ENCODE measurements at places on chromosomes 16 and 17. TPM values are rescaled to one million over a fixed set of nuclear protein-coding genes. Genes with fewer than 3 reads are reported as not detected.

DNA sequence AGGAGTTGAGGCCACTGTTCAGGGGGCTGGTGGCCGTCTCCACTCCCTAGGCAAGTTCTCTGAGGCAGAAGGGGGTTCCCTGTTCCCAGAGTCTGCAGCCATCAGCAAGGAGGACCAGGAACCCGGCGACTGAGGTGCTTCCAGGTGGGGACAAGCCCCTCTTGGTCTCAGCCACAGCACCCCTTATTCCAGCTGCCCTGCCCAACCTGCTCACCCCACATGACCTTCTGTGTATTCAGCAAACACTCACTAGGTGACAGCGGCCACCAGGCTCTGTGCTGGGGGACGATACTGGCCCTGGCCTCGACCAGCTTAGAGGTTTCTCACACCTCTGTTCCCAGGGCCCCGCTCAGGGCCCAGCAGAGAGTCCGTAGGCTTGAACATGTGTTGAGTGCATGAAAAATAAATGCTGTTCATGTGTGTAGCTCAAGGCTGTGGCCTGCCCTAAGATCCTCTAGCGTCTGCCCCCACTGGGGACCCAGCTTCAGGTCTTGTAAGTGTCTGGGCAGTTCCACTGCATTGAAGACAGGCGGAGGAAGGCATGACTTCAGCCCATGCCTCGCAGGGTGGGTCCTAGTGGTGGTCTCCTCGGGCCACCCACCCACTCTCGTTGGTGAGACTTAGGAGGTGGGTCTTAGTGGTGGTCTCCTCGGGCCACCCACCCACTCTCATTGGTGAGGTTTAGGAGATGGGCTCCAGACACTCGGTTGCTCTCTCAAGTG is 44.2 kb downstream of the NT5M start:
- DNase-seq, result no peak

TP53TG3D gene
- not detected for polyA plus RNA-seq

DNA sequence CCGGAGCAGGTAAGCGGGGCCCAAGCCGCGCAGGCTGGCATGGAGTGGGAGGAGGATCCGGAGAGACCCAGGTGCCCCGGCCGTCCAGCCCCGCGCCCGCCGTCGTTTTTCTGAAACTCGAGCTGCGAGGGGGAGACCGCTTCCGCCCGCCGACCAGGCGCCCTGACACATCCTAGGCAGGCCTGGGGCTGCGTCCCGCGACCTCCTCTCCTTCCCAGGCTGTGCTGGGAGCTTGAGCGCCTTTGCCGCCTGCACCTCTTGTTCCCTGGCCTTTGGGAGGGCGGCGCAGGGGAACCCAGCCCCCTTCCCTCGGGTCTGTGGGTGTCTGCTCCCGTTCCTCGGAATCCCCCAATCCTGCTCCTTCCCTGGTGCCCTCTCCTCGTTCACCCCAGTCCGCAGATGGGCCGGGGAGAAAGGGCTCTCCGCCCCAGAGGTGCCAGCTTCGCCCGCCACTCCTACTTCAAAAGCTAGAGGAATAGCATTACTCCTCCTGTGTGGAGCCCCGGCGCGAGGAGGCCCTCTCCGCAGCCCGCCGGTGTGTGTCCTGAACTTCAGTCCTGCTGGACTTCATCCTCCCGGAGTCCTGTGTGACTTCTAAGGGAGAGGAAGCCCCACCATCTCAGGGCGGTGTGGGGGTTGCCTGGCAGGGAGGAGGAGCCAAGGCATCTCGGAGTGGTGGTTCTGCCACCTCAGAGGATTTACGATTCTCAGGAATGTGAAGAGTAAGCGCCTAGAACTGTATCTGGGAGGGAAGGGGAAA is 1.0 kb downstream of the NHERF1 start:
- no peak for DNase-seq

DNA sequence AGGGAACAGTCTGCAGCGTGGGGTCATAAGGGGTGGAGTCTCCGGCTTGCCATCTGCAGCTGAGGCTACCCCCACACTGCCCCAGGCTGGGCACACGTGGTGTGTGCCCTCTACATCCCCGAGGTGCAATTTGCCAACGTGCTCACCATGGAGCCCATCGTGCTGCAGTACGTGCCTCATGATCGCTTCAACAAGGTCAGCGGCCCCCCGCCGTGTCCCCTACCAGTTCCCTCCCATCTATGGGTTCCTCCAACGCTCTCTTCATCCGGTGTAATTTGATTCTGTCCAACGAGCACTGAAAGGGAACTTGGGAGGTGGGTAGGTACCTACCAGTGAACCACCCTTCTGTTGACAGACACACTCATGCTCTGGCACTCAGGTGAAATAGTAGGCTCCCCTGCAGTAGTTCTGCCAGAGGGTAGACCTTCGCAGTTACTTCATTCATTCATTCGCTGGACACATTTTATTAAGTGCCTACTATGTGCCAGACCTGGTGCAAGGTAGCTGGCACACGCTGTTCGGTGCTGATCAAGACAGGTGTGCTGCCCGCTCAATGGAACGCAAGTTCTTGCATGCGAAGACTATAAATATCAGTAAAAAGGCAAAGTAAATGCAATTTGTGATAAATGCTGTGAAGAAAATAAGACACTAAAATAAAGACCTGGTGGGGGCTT is 2.7 kb downstream of the MLLT6 start:
- DNase-seq, result no peak

SHBG gene
- 0.51 TPM for polyA plus RNA-seq

ALOX15B gene
- 0.59 TPM for polyA plus RNA-seq

- no peak for DNase-seq
Observed at GRCh38 chr16:47046726-47047523, 73.5 kb upstream of the DNAJA2 start.

- DNase-seq, result no peak
Observed at GRCh38 chr16:5604770-5605169, 507.2 kb upstream of the EEF2KMT start.

NEK8 gene
- polyA plus RNA-seq, result 3.3 TPM

- no peak for DNase-seq
Observed at GRCh38 chr17:67272312-67273047, 27.5 kb upstream of the HELZ start.

- DNase-seq, result no peak
Observed at GRCh38 chr17:61461967-61462718, 9.9 kb downstream of the TBX4 start.

- no peak for DNase-seq
Observed at GRCh38 chr16:9115277-9115676, 23.8 kb downstream of the HAPSTR1 start.

IRX5 gene
- polyA plus RNA-seq, result 1.6 TPM

ANKRD40CL gene
- 0.30 TPM for polyA plus RNA-seq

CACNG1 gene
- 267 TPM for polyA plus RNA-seq

OGFOD3 gene
- polyA plus RNA-seq, result 17.9 TPM

DNA sequence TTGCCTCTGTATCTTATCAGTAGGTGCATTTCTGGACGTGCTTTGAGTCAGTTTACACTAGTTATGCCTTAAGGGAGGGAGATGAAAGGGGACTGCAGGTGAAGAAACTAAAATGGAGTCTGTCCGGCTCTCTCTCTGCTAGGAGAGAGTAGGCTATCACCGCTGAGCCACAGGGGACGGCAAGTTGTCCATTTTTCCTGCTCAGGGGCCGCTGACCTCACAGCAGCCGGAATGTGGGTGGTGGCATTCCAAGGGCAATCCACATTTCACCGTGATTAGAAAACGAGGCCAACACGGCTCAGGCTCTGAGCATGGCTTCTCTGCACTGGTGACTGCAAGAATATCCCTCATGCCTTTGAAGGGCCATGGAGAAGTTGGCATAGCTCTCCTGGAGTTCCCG is 19.0 kb upstream of the KLHDC4 start:
- DNase-seq, result no peak

GRCh38 chr17:4487296-4487695 is 11.4 kb upstream of the SPNS2 start:
- DNase-seq, result no peak

DNA sequence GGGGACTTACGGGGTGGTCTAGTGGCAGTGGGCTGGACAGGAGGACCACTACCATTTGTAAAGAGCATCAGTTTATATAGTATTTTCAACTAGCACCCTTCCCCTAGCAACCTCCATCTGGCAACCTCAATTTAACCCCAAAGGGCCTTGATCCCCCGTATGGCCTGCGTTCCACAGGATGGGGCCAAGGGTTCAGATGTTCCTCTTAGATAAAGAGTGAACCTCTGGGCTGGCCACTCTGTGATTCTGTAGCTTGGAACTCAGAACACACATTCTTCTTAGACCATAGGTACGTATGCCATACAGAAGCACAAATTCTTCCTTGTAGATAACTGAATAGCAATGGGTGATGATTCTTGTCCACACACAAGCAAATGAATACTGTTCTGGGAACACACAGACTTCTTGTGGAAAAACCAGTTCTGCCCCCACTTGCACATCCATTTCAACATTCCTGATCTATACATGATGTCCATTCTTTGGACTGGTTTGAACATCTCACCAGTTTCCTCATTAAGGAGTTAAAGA is 1.9 kb upstream of the GGA2 start:
- DNase-seq, result no peak

GRCh38 chr17:37608351-37609169 is 658 bp downstream of the SYNRG start:
- DNase-seq, result peak; percentile 54

CDRT15L2 gene
- polyA plus RNA-seq, result not detected
